ENCODE measurements at places on chromosomes 1 and 21.

GRCh38 chr1:74586253-74586897 is 74.0 kb upstream of the LRRC53 start:
- DNase-seq = no peak

DNA sequence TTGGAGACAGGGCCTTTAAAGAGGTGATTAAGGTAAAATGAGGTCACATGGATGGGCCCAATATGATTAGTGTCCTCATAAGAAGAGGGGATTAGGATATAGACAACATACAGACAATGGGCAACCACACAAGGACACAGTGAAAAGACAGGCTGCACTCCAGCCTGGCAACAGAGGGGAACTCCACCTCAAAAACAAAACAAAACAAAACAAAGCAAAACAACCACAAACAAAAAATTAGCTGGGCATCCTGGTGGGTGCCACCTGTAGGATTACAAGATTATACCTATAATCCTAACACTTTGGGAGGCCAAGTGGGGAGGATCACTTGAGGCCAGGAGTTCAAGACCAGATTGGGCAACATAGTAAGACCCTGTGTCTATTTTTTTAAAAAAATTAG is 4.8 kb upstream of the MDM4 start:
- no peak for DNase-seq

DNA sequence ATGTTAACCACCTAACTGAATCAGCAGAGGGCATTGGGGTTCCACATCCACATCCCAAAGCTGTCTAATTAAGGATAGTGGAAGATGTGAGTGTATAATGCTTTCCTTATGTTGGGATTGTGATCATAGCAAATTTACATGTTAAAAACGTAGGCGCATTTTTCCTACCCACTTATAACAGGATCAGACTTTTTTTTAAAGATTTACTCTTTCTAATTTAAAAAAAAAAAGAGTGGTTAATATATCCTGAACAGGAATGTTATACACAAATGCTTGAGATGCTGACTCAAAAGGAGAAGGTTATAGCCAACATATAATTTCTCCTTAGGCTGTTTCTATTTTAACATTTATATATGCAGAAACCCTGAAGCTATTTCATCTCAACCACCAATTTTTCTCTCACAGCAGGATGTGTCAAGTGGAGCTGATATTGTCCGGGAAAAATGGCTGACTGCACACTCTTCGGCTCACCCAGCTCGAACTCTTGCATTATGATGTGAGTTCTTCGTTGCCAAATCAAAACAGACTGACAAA is 40.3 kb downstream of the RGS5 start:
- no peak for DNase-seq

- no peak for DNase-seq
Measured at GRCh38 chr1:205068001-205068400, 16.3 kb downstream of the TMEM81 start.

DNA sequence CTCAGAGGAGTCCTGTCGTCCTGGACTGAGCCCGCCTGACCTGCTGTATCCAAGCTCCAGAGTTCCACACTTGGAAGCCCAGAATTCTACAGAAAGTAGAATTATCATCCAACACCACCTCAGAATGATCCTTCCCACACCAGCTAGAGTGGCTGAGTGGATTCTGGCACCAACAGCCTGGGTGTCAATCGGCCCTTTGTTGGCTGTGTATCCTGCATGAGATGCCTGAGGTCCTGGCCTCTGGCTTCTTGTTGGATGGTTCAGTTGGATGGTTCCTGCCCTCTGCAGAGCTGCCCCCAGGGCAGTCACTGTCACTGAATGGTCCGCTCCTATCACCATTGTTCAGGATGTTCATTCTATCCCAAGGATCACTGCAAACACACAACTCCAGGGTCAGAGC is 49.8 kb downstream of the PGBD5 start:
- DNase-seq = peak; percentile 65

- DNase-seq = no peak
Measured at GRCh38 chr1:14756589-14757285, 158.3 kb downstream of the KAZN start.

- no peak for DNase-seq
Measured at GRCh38 chr21:41508415-41509144, 622 bp upstream of the TMPRSS2 start.

DNA sequence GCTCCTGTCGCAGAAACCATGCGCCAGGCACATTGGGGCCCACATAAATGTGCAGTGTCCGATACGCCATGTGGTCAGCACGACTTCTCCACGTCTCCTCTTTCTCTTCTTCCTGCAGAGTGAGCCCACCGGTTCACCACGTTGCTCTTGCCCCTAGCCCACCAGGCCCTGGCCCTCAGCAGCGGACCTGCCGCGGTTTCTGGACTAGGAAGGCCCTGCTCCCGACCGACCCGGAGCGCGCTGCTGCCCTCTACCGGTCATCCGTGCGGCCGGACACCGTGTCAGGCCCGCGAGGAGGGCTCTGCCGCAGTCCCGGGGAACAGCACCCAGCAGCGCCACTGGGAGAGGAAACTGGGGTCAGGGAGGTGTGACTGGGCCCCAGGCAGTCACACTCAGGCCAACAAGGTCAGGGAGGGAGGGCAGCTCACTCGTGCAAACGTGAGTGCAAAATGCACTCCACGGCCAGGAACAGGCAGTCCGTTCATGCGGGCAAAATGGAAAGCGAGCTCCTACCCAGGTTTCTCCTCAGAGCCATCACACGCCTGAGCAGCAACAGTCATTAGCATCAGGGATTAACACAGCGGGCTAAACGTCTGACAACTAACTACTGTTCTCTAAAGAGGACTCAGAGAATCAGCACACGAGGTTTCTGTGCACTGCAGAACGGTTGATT is 13.7 kb downstream of the TLR5 start:
- peak; percentile 14 for DNase-seq

- no peak for DNase-seq
Measured at GRCh38 chr1:159860456-159860855, 2.0 kb downstream of the VSIG8 start.

DNA sequence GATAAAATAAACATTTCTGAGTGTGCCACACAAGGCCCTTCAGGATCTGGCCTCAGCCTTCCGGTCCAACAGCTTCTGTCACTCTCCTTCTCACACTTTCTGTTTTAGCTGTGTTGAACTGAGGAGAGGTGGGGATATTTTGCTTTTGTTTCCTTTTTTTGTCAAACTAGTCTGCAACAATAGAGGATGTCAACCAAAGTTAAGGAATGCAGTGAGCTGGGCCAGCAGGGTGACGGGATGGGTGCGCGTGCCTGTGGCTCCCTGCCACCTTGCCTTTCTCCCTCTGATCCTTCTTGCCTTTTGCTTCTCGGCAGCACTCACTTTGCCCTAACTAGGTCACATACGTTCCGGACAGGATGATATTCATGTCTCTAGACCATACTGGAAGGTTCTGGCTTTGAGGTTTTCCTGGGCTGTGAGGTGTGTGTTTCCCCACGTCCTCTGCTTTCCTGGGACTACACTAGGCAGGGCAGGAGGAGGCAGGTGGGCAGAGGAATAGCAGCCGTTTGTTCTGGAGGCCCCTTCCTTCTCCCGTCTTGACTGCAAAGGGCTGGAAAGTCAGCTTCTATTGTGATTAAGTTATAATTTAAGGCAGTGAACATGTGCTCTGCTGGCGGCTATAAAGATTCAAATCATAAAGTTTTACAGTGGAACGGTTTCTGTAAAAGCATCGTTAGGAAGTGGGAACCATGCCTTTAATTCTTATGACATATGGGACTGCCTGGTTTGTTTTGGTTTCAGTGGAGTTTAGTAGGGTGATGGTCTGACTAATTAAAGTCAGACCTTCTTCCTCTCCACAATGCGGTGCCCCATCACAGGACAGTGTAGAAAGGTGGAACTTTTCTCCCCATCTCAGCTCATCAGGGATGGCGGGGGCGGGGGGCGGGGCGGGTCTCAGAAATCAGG is 67.8 kb downstream of the RNF220 start:
- DNase-seq = no peak

DNA sequence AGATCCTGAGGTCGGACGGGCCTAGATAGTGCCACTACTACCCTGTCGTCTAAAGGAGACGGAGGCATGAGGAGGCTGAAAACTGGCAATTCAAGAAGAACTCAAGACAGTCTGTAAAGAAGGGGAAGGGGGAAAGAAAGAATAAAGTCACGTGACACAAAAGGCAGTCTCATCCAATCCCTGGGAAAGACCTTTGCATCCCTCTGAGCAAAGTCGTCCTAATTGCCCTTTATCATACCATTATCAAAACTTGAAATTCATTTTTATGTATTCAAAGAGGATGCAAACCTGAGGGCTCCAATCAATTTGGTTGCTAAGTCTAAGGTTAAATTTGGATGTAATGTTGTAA is 2.2 kb downstream of the DUSP10 start:
- DNase-seq = no peak

DNA sequence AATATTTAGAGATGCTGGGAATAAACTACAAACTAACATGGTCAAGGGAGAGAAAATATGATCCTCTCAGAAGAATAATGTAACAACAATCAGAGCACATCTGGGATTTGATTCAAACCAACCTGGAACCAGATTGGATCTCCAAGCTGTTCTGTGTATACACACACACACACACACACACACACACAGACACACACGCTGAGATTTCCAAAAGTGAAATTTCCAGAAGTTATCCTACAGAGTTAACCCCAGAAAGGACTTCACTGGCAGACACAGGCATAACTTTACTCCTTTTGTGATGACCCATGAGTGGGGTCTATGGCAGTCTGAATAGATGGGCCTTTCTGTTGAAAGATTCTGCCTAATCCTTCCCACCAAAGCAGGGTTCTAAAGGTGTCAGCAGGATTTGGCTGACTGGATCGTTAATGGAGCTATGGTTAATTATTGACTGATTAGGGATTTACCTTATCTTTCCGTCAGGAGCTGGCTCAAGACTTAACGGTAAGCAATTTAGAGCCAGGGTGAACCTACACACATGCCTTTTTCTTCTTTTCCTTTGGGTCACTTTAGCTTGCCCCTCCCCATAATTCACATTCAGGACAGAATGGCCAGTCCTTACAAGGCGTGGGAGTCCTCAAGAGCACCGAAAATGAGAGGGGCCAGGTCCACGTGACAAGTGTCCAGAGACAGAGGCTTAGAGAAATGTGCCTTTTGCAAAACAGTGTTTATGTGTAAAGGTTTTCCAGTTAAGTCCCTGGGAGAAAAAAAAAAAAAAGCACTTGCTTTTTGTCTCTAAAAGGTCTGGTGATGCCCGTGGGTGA is 10.9 kb upstream of the PROX1 start:
- DNase-seq = no peak

- no peak for DNase-seq
Measured at GRCh38 chr1:167442854-167443565, 75.3 kb downstream of the CD247 start.

- DNase-seq = no peak
Measured at GRCh38 chr1:9066945-9067807, 2.3 kb downstream of the SLC2A5 start.

GRCh38 chr21:15804247-15805005 is 74.6 kb downstream of the USP25 start:
- DNase-seq = peak; percentile 45

DNA sequence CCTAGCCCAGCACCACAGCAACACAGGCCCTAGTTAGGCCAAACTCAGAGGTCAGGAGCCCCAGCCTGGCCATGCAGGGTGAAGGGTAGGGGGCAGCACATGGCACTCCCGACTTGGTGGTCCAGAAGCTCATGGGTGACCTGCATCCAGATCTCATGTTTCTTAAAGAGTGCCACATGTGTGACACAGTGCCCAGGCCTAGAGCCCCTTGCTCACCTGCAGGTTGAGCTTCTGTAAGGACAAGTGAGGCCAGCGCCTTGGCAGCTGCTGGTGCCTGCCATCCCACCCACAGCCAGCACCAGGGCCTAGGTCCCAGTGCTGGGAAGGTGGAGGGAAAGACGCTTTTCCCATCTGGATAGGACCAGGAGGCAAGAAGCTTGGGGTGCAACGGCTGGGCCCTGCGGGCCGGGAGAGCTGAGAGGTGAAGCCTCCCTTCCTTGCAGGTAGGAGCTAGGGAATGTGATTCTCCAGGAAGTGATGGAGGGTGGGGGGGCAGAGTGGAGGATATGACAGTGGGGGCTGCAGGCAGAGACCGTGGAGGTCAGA is 6.5 kb downstream of the SHISA4 start:
- DNase-seq = no peak
